ENCODE measurements at places on chromosomes 5 and 9.
A peak's percentile ranks its signal among the peaks of the same experiment; 100 is the strongest.

DNA sequence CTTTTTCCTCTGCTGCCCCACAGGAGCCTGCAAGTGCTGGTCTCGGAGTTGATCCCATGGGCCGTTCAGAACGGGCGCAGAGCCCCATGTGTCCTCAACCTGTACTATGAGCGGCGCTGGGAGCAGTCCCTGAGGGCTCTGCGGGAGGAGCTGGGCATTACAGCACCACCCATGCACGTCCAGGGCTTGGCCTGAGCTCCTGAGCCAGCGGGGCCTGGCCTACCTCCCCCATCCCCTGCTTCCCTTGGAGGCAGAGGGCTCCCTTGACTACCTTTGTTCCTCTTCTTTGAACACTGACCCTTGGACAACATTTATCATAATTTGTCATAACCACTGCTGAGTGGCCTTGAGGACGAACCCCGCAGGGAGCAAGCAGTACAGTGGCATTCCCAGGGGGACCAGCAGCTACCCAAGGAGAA, 6.9 kb upstream of the SLC27A4 start:
- no peak for DNase-seq

DNA sequence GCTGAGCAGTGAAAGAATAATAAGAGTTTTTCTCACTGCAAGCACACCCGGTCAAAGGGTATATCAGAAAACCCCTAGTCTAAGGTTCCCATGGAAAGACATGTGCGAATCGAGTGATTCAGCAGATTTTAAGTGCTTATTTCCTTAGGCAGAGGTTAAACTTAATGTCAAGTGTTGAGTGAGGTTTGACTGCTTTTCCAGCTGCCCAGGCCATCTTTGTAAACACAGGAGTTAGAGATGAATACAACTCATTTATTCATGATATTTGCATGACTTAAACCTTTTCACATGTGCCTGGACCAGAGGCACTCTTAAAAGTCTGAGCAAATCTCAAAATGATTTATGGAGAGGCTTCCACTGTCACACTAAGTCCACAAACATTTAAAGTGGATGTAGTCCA, 137.8 kb upstream of the RGMB start:
- DNase-seq, result no peak

- DNase-seq, result no peak
Observed at GRCh38 chr5:180136630-180137381, 65.2 kb upstream of the RNF130 start.

GRCh38 chr9:23444658-23445057, 381.4 kb downstream of the ELAVL2 start:
- no peak for DNase-seq

GRCh38 chr5:172550996-172551395, 90.1 kb upstream of the NEURL1B start:
- no peak for DNase-seq

GRCh38 chr5:39283231-39283818, 64.0 kb upstream of the FYB1 start:
- peak; percentile 52 for DNase-seq

- DNase-seq, result peak; percentile 64
Observed at GRCh38 chr5:141747152-141748141, 65.4 kb upstream of the ARAP3 start.

DNA sequence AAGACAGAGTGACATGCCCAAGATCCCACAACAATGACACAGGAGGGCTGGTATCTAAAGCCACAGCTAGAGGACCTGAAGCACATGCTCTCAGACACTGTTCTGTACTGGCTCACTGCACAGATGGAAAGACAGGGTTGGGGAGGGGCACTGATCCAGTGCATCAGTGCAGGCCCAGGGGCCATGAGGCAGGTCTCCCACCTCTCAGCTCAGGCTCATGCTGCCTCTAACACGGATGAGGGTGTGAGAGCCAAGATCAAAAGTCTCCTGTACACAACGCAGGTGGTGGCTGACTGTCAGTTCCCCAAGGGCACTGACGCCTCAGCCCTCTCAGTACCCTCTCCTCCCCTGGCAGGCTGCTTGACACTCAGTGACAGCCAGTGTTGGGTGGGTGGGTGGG, 10.9 kb downstream of the RAPGEF1 start:
- DNase-seq, result no peak

DNA sequence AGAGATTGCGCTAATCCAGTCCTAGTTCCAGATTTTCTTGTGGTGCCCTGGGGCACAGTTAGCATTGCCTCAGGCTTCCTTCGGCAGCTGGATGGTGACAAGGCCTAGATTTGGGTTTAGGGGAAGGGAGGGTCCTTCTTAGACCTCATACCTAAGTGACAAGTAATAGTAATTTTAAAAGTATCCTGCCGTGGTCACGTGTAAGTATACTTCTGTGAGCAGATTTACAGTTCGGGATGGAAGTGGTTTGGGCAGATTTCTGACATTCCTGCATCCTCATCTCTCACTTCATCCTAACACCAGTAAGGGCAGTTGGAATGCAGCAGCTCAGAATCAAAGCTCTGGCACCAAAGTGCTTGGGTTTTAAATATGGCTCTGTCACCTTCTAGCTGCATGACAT, 71.6 kb downstream of the LRRC70 start:
- no peak for DNase-seq

Measured in H54 (cell line).